BJ (cell line): ENCODE measurements at places on chromosomes 2 and 18.

- DNase-seq: no peak
Measured at GRCh38 chr2:35864141-35864540, 491.4 kb upstream of the CRIM1 start.

DNA sequence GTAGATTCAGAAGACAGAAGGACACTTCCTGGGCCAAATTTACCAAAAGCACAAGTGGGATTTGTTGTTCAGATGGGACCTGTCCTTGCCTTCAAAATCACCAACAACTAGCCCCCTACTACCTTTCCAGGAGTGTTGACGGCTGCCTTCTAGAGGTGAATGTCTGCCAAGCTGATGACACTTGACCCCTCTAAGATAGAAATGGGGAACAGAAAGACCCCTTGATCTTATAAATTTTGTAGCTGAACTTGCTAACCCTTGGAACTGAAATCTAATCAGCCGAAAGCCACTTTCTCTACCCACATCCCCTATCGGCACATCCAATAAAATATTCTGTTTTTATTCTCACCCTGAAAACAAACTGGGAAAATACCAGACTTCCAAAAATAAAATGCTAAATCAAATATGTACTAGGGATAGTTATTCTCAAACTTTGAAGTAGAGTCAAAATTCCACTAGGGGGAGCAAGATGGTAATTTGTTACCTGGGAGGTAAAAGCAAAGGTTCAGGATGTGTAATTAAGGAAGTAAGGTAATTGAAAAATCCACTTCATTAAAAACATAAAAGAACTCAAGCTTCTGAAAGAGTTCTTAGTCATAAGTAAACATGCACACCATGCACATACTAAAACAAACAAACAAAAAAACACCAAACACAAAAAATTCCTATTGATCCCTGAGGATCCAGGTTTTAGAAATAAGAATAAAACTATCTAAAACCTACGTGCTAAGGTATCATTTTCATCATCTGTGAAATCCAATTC, 119.2 kb downstream of the ANKRD44 start:
- DNase-seq: no peak

DNA sequence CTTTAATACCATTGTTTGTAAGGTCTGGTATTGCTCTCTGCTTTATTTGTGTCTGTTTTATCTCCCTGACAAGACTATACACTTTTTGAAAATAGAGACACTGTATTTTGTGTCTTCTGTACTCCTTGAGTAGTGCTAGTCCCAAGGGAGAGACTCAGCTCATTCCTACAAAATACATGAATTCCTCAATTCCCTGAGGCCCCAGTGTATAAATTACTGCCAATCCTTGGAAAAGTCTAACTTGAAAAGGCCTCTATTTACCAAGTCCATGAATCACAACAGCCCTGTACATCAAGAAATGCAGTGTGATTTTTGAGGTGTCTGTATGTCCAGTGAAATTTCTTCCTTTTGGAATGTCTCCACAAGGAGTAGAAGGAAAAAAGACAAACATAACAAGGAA, 34.9 kb upstream of the NEDD4L start:
- no peak for DNase-seq

- no peak for DNase-seq
Measured at GRCh38 chr2:216047397-216047796, 34.0 kb upstream of the MREG start.
